ENCODE measurements at places on chromosomes 5 and 9.
A peak's percentile ranks its signal among the peaks of the same experiment; 100 is the strongest.

DNA sequence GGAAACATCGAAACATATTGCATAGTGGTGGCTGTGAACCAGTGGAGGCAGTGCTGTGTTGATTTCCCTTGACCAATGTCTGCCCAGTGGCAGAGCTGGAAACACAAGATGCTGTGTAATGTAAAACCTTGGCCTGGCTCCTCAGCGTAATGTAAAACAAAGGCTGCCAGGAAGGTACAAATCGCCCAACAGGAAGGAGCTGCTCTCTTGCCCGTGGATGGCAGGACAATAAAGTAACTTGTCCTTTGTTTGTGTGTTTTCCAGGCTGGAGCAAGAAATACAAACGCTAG lies 143.4 kb downstream of the PALM2AKAP2 start:
- DNase-seq = no peak

DNA sequence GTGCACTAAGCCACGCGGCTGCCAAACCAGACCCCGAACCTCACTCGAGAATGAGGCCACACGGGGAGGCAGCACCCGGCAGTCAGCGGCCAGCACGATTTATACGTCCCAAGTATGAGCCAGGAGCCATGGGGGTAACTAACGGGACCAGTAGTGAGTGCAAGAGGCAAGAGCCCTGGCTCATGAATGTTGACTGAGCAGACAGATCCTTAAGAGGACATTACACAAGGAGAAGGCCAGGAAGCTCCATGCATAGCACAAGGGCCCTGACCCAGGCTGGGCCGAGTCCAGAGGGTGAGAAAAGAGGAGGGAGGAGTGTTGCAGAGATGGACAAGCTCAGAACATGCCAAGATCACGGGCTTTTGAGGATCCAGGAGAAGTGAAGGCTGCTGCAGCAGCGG lies 58.6 kb upstream of the PHYKPL start:
- DNase-seq = no peak

- no peak for DNase-seq
These were observed 51.0 kb upstream of the PHF24 start for GRCh38 chr9:34907044-34907443.

DNA sequence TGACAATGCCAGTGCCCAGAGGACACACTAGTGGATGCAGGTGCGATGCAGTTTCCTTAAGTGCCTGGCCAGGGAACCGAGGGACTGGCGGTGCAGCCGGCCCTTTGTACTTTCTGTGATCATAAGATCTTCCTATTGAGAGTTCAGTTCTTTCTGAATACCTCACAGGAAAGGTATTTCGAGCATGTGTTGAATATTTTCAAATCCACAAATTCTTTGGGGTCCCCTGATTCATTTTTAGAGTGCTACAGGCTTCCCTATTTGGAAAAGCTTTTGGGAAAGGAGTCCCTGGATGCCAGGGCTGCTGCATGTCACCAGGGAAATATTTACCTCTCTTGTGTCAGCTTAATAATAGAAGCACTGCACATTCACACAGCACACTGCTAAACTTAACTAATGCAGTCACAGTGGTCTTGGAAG lies 281.5 kb downstream of the GADD45G start:
- DNase-seq = no peak

DNA sequence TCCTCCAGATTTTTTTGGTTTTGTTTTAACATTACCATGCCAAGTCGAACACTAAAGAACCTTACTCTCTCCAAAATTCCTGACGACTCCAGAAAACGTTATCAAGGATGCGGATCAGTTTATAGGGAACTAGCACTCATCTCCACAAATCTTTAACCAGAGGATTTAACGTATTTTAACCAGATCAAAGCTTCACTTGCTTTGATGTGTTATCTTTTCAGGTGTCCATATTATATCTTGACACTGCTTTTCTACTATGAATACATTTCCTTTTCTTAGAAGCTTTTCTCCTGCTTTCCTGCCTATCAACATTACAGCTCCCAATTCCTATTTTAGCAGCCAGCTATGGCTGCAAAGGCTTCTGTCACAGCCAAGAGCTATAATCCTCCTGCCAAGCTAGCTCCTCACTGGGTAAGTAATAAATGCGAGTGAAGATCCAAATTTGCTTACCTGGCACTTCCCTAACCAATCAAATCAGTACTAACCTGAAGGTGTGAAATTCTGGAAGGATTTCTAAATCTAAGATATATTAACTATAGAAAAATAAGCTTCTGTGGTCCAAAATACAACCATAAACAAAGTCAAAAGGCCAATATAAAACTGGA lies 60.2 kb downstream of the CDC14B start:
- no peak for DNase-seq

DNA sequence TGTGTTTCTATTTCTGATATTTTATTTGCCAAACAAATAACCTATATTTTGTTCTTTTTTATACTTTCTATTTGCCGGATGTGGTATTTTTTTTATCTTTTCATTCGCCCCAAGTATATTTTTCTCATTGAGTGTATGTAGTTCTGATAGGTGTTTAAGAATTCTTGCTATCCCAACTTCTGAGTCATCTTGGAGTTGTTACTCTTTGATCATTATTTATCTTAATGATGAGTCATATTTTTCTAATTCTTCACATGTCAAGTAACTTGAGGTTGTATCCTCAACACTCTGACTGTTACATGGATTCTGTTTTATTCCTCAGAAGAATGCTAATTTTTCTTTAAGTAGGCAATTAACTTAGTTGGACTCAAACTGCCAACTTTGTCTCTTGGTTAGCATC lies 498.1 kb downstream of the TLE1 start:
- DNase-seq = no peak

GRCh38 chr9:129669946-129670345 lies 4.5 kb downstream of the PRRX2 start:
- no peak for DNase-seq

- DNase-seq = no peak
These were observed 66.3 kb downstream of the RCL1 start for GRCh38 chr9:4859035-4859434.

- no peak for DNase-seq
These were observed 408.7 kb downstream of the TLE4 start for GRCh38 chr9:79980432-79980831.

- no peak for DNase-seq
These were observed 79.1 kb downstream of the FEM1C start for GRCh38 chr5:115465431-115465830.

DNA sequence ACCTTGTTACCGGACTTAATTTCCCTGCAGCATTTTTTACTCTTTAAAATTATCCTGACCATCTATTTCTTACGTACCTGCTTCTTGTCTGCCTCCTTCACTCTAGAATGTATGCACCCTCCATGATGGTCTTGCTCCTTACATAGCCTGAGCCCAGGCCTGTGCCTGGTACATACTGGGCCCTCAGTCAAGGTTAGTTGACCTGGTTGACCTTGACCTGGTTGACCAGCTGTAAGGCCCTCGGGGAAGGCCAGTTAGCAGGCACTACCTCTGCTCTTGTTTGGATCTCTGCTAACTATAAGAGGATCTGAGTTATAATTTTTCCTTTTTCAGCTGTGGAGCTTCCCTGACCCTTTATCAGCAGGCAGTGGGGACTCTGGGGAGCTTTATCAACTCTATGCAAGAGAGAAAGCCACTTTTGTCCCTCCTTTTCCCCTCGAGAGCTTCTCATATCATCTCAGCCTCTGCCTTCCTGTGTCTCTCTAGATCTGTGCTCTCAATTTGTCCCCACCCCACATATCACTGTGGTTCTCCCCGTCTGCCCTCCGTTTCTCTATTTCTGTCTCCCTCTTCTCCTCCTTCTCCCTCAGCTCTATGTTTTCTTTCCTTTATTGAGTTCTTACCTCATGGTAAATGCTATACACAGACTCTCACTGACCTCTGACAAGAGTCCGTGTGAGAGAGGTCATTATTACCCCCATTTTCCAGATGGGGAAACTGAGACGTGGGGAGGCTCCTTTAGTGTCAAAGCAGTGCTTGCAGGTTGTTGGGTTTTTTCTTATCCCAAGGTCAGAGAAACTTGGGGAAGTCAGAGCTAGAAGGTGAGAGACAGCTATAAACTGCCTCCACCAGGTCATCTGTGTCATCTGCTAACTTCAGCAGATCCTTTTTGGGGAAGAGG lies 28.6 kb downstream of the SPRY4 start:
- no peak for DNase-seq

GRCh38 chr9:114286146-114286679 lies 36.7 kb upstream of the ORM1 start:
- DNase-seq = no peak

DNA sequence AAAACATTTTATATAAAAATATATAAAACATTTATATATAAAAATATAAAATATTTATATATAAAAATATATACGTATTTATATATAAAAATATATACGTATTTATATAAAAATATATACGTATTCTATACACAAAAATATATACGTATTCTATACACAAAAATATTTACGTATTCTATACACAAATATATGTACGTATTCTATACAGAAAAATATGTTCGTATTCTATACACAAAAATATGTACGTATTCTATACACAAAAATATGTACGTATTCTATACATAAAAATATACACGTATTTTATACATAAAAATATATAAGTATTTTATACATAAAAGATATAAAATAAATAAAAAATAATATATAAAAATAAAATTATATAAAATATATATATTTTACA lies 323.6 kb downstream of the HCN1 start:
- no peak for DNase-seq

GRCh38 chr5:117496801-117497200 lies 922.2 kb upstream of the SEMA6A start:
- DNase-seq = no peak

DNA sequence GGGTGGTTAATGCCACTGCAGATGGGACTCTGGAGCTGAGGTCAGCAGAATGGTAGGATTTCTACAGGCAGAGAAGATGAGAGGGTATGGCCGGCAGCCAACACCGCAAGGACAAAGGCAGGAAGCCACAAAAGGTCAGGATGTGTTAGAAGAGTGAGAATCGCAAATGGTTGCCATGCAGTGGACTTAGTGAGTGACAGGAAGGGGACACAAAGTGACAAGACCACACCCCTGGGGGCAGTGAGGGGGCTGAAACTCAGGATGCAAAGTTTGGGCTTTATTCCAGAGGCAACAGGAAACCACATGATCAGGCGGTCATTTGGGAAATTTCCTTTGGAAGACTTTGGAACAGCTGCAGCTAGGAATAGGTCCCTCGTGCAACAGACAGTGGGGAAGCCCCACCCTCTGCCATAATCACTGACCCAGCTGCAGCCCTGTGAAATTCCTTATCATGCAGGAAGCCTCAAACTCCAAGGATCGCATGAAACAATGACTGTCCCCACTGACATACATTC lies 14.2 kb upstream of the CCDC180 start:
- DNase-seq = no peak

DNA sequence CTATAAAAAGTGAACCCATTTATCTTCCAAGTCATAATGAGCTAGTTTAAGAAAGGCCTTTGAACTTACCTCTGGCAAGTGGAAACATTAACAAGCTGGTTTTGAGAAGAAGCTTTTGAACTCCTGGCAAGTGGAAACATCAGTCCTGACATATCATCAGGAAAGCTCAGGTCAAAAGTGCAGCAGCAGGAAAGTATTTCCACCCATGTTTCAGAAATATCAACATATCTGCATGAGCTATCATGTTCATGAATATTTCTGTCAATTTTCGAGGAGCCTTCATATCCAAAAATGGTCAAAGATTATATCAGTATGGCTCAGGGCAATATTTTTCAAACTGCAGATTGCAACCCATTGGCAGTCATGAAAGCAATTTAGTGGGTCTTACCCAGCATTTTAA lies 133.9 kb downstream of the PLK2 start:
- DNase-seq = no peak

- DNase-seq = no peak
These were observed 728.0 kb upstream of the C9orf72 start for GRCh38 chr9:28301281-28301680.

GRCh38 chr9:102974530-102974929 lies 20.6 kb upstream of the CYLC2 start:
- no peak for DNase-seq

GRCh38 chr9:108549184-108549583 lies 306.6 kb downstream of the ACTL7B start:
- DNase-seq = no peak

DNA sequence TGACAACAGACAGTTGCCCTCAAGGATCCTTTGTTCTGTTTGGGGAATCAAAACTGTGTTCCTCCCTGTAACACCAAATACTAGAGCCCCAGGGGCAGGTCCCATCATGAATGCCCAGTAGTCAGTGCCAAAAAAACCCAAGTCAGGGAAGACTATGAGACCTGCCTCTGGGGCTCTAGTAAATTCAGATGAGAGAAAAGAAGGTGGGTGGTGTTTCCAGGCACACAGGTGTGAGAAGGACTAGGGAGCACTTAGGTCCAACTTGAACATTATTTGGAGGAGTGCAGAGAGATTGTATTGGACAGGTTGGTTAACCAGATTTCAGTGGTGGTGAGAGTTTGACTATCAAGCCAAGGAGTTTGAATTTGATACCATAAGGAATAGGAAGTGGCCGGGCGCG lies 52.0 kb downstream of the SLC22A5 start:
- peak; percentile 51 for DNase-seq

DNA sequence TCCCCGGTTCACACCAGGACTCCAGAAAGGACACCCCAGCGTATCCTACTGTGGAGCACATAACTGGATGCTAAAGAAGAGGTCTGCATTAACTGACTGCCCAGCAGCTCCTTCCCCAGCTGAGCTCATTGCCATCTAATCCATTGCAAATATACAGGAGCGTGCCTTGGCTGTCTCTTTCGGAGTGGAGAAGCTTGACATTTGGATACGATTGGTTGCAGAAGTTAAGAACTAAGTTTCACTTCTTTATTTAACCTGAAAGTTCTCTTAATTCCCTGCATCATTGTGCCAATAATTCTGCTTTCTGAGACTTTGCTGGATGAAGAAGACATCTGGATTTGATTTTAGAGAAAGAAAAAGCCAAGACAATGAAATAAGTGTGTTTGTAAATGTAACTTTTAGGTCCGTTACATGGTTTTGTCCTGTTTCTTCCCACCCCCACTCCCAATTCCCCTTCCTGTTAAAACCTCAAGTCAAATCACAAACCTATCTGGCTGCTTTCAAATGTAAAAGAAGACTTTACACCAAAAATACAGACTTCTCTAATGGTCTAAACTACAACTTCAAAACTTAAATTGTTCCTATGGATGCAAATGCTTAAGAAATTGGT lies 33.9 kb downstream of the TAS2R1 start:
- no peak for DNase-seq

GRCh38 chr5:173056783-173057061 lies 570 bp downstream of the CREBRF start:
- DNase-seq = no peak

DNA sequence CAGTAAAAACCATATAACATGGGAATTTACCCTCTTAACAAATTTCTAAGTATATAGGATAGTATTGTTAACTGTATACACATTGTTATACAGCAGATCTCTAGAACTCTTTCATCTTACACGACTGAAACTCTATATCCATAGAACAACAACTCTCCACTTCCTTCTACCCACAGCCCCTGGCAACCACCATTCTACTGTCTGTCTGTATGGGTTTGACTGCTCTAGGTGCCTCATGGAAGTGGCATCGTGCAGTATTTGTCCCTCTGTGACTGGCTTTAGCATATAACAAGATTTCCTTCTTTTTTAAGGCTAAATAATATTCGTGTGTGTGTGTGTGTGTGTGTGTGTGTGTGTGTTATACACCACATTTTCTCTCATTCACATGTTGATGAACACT lies 100.7 kb downstream of the ZNF462 start:
- no peak for DNase-seq

All from hematopoietic multipotent progenitor cell treated with erythropoietin and hydrocortisone succinate and interleukin-3 and kit ligand, for 17 days (in vitro differentiated cells).